RKO (cell line): ENCODE measurements at places on chromosomes 6 and 20.
A peak's percentile ranks its signal among the peaks of the same experiment; 100 is the strongest.

GRCh38 chr6:113031591-113032238 is 684.6 kb downstream of the RFPL4B start:
- DNase-seq = peak; percentile 8

- DNase-seq = no peak
Measured at GRCh38 chr6:102458990-102459389, 1065.5 kb downstream of the GRIK2 start.

DNA sequence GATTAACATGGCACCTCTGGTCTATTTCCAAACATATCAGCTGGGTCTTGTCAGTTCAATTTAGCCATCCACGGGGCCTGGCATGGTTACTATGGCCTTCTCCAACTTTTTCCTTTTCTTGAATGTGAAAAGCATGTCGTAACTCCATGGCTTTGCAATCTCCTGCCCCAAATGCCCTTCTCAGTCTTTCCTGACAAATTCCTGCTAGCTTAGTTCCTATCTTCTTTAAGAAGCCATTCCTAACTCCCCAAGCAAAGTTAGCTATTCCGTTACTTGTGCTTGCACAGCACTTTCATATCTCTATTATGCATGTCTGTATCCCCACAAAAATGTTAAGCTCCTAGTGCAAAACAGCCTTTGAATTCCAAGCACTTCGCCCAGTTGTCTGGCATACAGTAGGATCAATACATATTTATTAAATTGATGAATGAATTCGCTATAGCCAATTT is 105.6 kb downstream of the AIG1 start:
- no peak for DNase-seq

- no peak for DNase-seq
Measured at GRCh38 chr20:10089871-10090587, 55.2 kb downstream of the ANKEF1 start.

- no peak for DNase-seq
Measured at GRCh38 chr6:159996087-159996622, 27.3 kb downstream of the IGF2R start.

DNA sequence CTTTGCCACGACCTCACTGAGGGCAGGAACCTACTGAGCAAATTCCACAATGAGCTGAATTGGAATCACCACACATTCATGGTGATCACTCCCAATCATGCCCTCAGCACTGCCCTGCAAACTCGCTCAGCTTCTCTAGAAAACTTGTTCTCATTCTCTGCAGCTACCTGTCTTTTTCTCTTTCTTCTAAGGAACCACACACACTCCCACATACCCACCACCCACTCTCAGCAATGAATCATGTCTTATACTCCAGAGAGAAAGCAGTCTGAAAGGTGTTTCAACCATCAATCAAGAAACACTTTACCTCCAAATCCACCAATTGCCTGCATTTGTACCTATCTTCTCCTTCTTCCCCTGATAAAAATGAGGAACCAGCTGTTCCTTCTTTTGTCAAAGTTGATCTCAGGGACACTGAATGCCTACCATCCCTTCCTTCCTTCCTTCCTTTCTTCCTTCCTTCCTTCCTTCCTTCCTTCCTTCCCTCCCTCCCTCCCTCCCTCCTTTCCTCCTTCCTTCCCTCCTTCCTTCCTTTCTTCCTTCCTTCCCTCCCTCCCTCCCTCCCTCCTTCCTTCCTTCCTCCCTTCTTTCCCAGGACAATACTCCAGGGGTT is 84.6 kb upstream of the SGK1 start:
- DNase-seq = no peak

DNA sequence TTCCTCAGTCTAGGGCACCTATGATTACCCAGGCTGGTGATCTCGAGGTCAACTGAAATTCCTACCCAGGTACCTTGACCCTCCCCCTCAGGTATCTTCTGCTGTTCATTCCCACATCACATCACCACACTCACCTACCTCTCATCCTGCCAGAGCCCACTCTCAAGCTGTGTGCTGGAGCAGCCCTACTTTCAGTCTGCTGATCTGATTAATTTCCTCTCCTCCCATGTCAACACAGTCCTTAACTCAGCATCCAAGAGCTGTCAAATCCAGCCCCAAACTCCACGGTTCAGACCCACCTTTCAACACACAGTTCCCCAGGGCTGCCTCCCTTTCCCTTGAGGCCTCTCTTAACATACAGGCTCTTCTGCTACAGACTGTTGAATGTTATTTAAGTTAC is 42.4 kb downstream of the EZR start:
- no peak for DNase-seq

DNA sequence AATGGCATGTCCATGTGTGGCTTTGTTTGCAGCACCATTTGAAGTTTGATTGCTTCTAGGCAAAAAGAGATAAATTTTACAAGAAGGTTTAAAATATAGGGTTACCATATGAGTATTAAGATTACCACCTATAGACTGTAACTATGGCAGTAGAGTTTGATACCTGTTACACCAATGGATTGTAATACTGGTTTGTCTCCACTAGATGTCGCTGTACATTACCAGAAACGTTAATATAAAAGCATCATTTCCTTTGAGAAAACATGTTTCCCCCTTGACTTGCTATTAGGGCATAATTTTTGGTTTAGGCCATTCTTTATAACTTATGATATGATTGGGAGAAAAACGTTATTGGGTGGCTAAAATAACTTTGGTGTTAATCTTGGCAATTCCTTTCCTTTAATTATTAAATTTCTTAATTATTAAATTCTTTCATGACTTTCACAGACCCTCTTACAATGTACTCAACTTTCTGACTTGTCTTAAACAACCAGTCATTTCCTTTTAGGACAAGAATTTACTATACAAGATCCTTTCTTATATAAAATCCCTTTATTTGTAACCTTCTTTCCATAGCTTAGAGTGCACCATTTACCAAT is 42.8 kb downstream of the HLA-DPB1 start:
- DNase-seq = peak; percentile 60

- peak; percentile 23 for DNase-seq
Measured at GRCh38 chr20:7980332-7981046, 39.1 kb downstream of the TMX4 start.

- no peak for DNase-seq
Measured at GRCh38 chr6:70738028-70738427, 70.3 kb downstream of the SMAP1 start.

DNA sequence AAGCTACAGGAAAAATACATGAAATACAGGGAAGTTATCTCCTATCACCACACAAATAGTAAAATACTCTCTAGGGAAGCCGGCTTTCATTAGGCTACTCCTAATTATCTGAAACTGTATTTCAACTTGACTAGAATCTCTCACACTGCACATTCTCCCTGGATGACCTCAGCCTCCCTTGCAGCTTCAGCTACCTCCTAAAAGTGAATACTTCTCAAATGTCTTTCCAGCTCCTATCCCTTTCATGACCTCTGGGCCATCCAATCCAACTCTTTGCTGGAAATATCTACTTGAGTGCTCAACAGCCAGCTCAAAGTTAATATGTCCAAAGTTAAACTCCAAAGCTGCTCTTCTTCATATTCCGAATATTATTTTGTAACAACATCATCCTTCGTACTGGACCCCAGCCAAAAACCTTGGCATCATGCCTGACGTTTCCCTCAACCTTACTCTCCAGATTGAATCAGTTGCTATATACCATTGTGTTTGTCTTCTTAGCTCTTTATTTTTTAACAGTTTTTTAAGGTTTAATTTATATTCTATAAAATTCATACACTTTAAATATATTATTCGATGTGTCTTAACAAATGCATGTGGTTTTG is 29.4 kb upstream of the KIF6 start:
- no peak for DNase-seq

DNA sequence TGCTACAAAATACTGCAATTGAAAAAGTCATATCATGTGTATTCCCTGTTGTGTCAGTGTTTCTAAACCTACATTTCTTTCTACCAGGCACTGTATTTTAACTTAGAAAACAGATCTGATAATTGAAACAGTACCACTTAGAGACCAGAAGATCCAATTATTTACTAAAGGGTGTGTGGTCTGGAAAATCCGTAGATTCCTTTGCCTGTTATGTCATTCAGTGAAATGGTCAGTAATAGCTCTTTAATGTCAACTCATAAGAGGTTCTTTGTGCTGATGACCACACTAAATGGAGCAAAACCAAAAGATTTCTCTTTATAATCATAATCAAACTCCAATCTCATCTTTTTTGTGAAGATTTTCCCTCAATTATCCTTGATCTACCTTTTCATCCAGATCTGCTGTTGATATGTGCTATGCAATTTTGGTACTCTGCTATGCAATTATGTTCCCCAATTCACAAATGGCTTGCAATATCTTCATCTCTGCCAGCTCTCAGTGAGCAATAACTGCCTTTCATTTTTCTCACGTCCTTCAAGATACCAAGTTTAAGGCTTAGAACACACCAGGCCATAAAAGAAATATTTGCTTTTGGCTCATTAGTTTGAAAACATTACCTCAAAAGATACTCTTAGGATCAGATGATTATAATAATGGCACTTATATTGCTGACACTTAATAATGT is 165.5 kb downstream of the MOXD1 start:
- no peak for DNase-seq

DNA sequence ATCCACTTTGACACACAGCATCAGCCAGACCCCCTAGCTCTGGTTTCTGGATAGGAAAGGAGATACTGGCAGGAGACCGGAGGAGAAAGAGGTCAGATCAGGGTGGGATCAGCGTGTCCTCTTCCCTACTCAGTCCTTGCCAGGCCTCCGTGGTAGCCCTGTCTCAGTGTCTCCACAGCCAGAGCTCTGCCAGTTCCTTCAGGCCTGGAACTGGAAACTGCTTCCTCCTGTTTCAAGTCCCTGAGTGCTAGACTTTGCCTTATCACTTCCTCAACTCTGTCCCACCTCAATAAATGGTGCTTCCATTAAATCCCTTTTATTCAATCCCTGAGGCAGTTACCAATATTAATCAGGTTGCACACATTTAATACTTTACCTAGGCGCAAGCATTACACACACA is 96.8 kb upstream of the LY86 start:
- DNase-seq = no peak
